ENCODE measurements at places on chromosomes 7 and 10.

DNA sequence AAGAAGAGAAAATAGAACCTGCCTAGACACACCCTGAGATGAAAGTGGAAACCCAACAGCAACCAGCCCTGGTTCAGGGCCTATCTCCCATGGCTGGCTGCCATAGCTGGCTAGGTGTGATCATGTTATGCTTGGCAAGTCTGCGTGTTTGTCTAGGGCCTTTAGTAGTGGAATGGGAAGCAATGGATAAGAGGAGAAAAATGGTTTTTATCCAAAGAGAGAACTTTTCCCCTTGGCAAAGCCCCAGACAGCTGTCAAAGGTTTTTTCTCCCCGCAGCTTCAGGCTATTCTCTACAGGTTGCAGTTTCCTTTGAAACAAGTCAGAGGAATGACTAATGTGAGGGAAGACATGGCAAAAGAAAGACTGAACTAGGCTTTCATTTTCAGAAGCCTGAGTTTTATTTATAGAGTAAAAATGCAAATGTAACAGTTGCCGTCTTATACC is 161.5 kb downstream of the SEMA3D start:
- DNase-seq, result no peak

DNA sequence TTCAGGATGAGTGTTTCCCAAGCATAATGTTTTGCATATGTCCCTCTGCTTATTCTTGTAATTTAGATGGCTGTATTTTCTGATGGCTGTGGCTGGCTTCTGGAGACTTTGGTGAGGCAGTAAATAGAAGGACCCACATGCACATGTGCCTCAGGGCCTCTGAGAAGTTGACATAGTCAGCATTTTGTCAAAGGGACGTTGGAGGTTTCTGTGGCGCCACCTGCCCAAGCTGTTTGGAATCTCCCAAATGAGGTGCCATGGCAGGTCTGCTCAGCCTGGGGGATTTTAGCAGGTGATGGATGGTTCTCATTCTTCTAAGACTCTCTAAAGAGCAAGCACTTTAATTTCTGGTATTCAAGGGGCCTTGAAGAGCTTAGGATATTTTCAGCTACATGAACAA is 29.8 kb downstream of the C10orf120 start:
- no peak for DNase-seq

- no peak for DNase-seq
These were observed 214.2 kb downstream of the CCDC3 start for GRCh38 chr10:12787297-12787696.

DNA sequence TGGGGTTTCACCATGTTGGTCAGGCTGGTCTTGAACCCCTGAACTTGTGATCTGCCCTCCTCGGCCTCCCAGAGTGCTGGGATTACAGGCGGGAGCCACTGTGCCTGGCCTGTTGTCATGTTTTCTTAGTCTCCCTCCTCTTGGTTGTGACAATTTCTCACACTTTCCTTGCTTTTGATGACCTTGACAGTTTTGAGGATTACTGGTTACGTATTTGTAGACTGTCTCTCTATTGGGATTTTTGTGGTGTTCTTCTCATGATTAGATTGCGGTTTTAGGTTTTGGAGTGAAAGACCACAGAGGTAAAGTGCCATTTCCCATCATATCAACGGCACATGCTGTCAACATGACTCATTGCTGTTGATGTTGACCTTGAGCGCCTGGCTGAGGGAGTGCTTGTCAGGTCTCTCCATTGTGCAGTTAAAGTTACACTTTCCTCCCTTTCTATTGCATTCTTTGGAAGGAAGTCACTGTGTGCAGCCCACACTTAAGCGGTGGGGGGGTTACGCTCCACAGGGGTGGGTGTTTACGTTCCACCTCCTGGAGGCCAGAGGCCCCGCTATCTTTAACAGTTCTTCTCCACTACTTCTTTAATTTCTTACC is 10.8 kb downstream of the NEURL1 start:
- DNase-seq, result peak; percentile 53

- no peak for DNase-seq
These were observed 125.5 kb downstream of the GRM3 start for GRCh38 chr7:86768967-86769760.

DNA sequence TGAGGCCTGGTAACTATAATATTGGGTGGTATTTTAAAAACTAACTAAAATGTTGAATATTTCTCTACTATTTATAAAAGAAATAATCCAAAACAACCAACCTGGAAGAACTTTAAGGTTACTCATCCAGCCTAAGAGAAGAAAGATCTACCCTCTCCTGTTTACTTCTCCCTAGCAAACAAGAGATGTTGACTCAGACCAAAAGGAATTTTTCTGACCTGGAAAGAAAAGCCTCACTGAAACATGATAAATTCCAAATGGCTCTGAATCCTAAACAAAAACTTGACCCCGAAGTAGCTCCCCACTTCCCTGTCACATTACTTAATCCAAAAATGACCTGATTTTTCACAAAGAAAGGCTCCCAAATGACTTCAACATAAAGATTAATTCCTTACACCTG is 101.2 kb downstream of the PARD3 start:
- DNase-seq, result no peak

DNA sequence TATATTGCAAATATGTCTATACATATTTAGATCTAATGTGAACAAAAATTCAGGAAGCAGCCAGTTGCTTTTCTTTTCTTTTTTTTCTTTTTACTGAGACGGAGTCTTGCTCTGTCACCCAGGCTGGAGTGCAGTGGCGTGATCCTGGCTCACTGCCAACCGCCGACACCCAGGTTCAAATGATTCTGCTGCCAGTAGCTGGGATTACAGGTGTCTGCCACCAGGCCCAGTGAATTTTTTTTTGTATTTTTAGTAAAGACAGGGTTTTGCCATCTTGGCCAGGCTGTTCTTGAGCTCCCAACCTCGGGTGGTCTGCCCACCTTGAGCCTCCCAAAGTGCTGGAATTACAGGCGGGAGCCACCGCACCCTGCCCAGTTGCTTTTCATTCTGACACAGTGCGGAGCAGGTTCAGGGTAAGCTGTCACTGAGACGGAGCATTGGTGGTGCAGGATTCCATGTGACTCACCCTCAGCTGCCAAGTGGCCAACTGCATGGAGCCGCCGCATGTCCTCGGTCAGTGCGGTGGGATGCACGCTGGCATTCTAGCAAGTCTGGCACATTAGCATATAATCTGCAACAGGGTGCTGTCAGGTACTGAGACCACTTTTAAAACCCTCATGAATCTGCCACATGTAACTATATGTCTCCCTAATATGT is 362.7 kb downstream of the DNAJB6 start:
- no peak for DNase-seq

DNA sequence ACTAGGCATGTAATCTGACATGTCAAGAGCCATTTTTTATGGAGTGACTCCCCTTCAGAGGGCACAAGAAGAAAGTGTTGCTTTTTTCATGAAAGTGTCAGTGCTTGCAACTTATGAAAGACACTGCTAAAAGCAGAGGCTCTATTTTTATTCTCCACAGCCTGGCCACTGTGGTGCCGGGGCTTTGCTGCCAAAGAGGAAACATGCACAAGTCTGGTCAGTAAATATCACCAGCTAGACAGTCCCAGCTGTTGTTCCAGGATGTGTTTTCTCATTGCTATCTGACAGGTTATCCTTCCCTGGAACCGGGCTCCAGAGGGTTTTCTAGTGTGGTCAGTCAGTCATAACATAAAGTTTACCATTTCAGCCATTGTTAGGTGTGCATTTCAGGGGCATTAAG is 180.7 kb upstream of the PITRM1 start:
- no peak for DNase-seq

GRCh38 chr10:117472872-117473271 is 69.7 kb upstream of the EMX2 start:
- DNase-seq, result no peak

DNA sequence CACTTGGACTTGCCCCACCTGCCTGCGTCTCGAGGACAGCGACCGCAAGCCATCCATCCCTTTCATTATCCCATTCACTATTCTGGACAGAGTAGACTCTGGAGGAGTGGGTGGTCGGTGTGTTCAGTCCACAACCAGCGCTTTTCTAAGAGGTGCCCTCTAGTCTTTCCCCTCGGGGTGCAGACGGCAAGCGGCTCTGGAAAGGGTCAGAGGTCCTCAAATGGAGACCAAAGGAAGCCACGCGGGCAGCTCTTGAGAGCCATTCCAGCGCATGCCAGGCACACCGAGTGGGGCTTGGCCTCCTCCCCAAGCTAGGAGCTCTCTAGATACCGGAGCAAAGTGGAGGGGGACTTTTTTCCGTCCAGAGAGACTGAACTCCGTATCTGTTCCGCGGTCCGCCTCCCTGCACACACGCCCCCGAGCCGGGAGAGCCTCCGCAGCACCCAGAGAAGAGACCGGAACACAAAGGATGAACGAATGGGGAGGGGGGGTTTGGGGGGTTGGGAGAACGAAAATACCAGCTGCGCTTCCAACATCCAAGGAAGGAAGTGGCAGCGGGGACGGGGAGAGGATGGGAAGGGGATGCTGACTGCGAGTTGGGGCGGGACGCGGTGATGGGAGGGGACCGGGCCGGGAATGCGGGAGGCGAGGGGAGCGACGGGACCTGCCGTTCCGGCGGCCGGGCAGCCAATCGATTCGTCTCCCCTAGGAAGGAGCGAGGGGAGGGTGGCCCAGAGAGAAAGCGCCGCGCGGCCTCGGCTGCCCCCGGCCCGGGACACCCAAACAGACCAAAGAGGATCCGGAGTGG is 515 bp downstream of the GSDME start:
- DNase-seq, result peak; percentile 5

DNA sequence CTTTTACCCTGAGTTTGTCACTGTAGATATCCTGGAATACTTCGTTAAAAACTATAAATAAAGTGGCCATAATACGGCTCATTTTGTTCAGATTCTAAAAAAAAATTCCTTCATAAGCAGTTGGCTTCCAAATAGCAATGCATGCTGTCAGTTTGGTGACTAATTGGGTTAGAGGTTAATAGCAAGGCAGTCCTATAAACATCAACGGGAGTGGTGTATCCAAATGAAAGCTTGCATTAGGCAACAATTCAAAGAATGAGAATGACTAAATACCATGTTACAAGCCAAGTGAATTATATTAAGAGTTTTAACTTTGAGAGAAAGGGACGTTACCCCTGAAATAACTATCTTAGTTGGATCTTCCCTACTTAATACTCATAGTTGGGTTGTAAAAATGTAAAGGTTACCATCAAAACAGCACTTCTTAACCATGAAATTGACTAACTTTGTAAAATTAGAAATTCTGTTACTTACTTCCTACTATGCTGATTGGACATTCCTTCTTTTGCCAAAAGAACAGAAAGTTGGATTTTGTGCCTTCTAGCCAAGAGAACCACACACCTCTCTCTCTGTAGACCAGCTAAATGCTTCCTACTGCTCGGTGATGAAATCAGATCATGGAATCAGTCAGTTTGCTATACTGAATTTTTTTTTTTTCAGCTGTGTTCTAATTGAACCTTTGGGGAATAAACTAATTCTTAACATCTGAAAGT is 98.0 kb downstream of the KAT6B start:
- DNase-seq, result no peak

- peak; percentile 43 for DNase-seq
These were observed 62.7 kb upstream of the CARD11 start for GRCh38 chr7:3106361-3106826.

DNA sequence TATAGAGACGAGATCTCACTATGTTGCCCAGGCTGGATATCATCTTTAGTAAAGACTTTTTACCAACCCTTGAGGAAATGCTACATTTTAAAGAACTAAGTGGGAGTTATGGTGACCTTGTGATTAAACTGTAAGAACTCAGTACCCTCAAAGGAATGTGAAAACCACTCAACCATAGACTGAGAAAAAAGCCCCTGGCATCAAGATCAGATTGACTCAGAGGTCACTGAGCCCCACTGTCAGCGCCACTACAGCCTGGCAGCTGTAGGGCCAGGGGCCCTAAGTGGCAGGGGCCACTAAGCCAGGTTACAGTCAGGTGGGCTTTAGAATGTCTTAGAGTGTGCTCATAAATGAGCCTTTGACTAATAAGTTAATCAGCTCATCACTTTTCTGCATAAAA is 55.9 kb downstream of the APBB1IP start:
- DNase-seq, result no peak

- DNase-seq, result no peak
These were observed 83.8 kb downstream of the CPEB3 start for GRCh38 chr10:92207061-92207460.

- no peak for DNase-seq
These were observed 479.8 kb upstream of the MKI67 start for GRCh38 chr10:128606055-128606454.

All from stimulated activated CD4-positive, alpha-beta T cell treated with anti-CD3 and anti-CD28 coated beads, Interleukin-4, amount 100 ng/mL, for 24 hours (primary cell).